Progenitor cell of endocrine pancreas (in vitro differentiated cells): ENCODE measurements at places on chromosomes 5 and 9. TPM values are rescaled to one million over a fixed set of nuclear protein-coding genes. Genes with fewer than 3 reads are reported as not detected.

TEX53 gene
- total RNA-seq: not detected in 2 replicates

NRG2 gene
- 4.8 and 5.5 TPM in 2 replicates for total RNA-seq

DNA sequence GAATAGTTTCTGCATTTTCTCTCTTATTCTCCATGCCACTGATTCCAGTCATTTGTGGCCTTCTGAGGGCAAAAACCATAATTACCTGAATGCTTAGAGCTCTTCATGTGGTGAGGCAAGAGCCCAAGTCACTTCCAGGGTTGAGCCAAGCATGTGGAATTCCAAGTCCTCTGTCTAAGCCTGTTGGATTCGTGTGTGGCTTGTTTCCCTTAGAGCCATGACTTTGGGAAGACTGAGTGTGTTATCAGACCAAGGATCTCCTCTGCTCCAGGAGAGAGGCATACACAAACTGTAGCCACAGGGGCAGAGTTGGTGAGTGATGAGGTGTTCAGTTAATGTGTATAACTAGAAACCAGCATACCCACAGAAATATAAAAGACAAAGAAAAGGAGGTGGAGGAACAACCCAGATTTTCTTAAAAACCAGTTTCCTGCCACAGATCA lies 27.1 kb downstream of the SLC22A5 start:
- no peak for DNase-seq

KLF9 gene
- total RNA-seq: 0.47 and 0.57 TPM in 2 replicates

ZBTB34 gene
- 21.5 TPM in 2 replicates for total RNA-seq

GRCh38 chr9:93597871-93598646 lies 21.7 kb downstream of the PHF2 start:
- DNase-seq: no peak

DNA sequence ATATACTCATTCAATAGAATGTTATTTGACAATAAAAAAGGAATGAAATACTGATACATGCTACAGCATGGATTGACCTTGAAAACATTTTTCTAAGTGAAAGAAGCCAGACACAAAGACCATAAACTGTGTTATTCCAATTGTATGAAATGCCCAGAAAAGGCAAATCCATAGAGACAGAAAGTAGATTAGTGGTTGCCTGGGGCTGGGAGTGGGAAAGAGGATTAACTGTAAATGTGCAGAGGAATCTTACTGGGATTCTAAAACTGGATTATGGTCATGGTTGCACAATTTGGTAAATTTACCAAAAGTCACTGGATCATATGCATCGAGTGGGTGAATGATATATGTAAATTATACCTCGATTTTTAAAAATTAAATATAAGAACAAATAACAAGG lies 88.1 kb downstream of the GLIS3 start:
- no peak for DNase-seq

C5orf52 gene
- not detected in 2 replicates for total RNA-seq

- DNase-seq: no peak
These were observed 21.7 kb upstream of the NRARP start for GRCh38 chr9:137323531-137324331.

DNA sequence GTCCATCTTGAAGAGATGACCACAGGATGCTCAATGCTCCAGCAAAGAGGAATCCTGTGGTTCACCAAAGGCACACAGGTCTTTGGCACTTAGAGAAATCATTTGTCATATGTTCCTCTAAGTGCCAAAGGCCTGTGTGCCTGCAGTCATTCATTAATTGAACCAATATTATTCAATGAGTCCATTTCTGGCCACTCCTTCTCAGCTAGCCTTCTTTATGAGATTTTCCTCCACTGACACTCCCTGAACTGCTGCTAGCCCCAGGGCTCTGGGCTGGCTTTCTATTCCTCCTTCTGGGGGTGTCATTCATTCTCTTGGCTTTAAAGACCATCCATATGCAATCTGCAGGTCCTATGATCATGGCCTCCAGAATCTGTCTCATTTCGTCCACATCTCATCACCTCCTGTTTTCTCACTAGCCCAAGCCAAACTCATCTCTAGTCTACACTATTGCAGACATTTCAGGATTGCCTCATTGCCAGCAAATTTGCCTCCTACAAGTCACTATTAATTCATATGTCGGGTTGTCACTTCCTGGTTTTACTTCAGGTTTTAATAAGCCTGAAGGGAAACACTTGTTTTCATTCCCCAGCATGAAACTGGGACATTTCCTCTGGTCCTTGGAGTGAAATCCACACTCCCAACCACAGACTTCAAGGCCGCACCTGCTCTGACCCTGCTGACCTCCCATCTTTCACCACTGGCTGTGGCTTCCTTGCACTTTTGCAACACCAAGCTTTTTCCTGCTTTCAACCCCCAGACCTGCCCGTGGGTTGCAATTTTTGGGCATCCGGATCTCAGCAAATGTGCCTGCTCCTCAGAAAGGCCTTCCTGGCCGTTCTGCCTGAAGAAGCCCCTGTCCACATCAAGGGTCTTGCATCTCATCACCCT lies 35.1 kb downstream of the KCNIP1 start:
- DNase-seq: no peak

LRRTM2 gene
- not detected in 2 replicates for total RNA-seq

DNA sequence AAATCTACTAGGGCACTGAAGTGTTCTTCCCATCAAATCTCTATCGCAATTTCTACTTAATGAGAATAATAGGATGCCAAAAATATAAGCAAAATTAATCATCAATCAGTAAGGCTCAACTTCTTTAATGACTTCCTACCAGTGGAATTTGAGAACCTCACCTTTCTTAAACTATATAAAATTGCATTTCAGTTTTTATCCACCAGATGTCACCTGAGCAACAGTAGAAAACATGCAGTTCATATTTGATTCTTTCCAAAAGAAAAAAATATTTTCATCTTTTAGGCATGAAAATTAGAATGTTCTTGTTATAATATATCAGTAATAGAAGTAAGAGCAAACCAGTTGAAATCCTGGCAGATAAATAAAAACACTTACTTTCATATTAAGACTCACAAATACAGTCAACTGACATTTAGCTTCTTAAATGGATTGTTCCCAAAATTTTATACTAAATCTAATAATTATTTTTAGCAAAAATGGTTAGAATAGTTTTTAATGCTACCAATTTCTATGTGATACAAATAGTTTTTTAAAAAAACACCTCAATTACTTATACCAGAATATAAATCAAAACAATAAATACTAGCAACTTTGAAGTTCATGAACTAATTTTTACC lies 13.4 kb upstream of the CCDC112 start:
- no peak for DNase-seq

DNA sequence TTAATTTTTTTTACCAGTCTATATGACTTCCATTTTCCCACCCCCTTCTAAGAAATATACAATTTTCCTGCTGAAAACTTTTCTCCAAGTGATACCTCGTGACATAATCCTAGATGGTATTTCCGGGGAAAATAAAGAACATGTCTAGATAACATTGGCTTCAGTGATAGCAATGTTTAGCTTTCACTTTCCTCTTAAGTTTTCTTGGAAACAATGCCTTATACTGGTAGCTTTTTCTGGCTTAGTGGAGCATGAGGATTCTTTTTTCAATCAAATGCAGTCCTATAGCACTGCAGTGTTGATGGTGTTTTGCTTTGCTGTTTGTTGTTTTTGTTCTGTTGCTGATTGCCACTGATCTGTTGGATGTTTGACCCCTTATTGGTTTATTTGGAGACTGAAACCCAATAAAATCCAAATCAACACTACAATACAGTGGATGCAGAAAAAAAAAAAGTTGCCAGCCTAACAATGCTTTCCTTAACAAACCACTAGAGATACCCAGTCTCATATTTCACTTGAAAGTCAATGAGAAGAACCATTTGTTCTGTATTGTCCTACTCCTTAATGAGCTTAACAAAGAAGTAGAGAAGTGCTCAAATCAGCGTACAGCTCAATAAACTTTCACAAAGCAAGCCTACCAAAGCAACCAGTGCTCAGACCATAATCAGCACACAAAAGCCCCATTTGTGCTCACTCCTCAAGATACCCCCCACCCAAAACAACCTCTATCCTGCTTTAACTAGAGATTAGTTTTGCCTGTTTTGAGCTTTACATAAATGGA lies 74.2 kb upstream of the GRAMD2B start:
- no peak for DNase-seq

LCN1 gene
- total RNA-seq: not detected in 2 replicates

PPP3R2 gene
- total RNA-seq: not detected in 2 replicates

- DNase-seq: peak; percentile 23
These were observed 2.6 kb upstream of the MZB1 start for GRCh38 chr5:139392324-139392677.

DNA sequence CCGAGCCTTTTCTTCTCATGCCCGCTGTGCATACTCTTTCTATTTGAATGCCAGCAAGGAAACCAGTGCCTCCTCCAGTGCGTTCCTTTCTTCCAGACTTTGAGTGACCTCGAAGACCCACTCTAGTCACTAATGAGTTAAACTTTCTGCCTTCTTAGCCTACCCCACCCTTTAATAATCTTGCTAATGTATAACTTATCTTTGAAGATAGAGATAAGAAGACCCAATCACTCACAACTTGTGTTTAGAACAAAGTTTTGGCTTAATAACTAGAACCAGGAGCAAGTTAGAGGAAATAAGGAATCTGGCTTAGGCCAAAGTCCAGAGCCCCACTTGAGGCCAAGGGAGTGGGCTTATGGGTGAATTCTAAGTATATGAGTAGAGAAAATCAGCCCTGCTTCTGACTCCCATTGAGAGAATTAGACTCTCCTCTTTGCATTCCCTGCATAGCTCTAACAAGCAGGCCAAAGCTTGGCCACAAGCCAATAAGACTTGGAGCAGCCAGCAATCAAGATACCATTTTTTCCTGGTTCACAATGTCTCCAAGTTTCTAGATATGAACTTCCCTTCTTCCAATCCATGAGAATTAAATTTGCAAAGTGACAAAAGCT lies 181.5 kb upstream of the PIK3R1 start:
- DNase-seq: no peak

DNA sequence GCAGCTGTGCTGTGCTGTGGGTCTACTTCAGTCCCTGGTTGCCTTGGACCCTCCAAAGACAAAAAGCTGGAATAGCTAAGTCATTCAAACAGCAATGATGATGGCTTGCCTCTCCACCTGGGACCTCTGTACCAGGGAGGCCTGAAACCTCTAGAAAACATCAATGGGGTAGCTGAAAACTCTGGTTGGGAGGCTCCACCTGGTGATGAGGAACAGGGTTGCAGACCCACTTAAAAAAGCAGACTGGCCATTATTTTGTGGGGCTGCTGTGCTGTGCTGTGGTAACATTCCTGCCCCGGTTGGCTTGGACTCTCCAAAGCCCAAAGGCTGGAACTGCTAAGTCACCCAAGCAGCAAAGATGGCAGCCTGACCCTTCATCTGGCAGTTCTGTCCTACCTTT lies 839.3 kb upstream of the ARRDC3 start:
- no peak for DNase-seq

GRCh38 chr9:105168870-105169319 lies 75.6 kb upstream of the SLC44A1 start:
- no peak for DNase-seq

DNA sequence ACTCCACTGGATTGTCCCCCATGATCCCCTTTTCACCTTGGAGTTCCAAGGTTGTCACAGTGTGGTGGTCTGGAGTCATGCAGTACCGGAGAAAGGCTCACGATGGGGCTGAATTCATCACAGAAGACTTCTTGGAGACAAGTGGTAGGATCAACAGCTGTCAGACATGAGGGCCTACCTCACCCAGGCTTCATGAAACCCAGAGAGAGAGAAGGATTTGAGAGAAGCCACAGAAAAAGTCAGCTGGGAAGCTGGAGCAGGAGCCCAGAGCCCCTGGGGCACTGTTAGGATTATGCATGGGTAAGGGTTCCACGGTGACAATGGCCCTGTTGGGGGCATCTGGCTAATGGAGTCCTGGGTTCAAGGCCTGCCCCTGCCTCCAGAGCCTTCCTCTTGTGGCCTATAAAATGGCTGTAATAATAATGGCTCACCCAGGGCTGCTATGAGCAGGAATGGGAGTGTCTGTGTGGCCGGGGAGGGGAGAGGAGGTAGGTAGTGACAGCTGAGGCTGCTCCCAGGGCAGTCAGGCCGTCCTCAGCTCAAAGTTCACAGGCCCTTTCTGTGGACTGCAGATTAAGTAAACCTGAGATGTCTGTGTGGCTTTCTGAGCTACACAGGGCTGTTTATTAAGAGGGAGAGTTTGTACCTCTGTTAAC lies 910 bp downstream of the TRIM14 start:
- DNase-seq: no peak

DNA sequence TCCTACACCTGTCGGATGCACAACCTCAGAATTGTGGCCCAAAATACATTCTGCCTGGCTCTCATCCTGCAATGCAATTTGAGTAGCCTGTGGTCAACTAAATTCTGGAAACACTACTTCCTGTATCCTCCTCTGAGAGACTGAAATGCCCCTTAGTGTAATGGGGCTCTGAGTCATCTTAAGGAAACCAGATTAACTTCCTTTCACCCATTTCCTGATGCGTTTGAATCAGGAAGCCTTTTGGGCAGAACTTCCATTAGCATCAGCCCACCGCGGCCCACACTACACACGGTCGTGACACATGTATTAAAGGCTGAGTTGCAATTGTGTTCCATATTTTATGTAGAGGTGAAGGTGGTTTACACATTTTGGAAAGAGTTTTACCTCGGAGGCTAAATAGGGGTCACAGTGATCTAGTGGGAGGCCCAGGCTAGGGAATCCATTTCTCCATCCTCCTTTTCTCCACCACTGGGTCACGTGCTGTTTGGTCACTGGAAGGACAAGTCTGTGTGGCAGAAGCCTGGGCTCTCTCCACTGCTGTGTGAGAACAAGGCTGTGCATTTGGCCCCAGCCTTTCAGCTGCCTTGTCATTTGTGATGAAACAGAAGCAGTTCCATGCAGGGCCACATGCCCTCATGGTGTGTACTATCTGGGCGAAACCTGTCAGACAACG lies 55.9 kb downstream of the DAP start:
- DNase-seq: no peak

PCDHB11 gene
- total RNA-seq: 4.7 and 5.9 TPM in 2 replicates

DNA sequence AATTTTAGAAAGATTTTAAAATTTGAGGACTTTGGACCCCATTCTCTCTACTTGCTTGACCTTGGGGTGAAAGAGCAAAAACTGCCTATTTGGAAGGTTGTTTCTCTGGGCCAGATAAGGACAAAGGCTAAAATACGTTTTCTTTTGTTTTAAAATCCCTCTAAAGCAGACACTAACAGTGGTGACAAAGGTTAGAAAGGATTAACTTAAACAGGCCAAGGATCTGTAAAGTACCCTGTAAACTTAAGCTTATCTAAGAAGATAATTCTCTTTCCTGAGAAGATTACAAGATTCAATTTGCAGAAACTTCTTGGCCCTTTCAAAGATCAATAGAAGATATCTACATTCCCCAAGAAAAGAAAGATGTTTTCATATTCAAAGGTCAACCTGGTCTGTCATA lies 12.1 kb downstream of the TRPM6 start:
- no peak for DNase-seq
